ENCODE measurements at places on chromosomes 12 and 14. TPM values are rescaled to one million over a fixed set of nuclear protein-coding genes. Genes with fewer than 3 reads are reported as not detected.

The TMTC1 gene
- 11.6 TPM for total RNA-seq

The PLEKHD1 gene
- total RNA-seq, result 0.10 TPM

The MYO1H gene
- not detected for total RNA-seq

The CCDC198 gene
- not detected for total RNA-seq

The EML1 gene
- total RNA-seq, result 19.1 TPM

The CLEC4E gene
- 0.07 TPM for total RNA-seq

The CLEC9A gene
- not detected for total RNA-seq

The PLEKHG7 gene
- not detected for total RNA-seq

The TEX52 gene
- not detected for total RNA-seq

The NRIP2 gene
- total RNA-seq, result not detected

The GARIN6 gene
- not detected for total RNA-seq

The TRPV4 gene
- total RNA-seq, result 4.0 TPM

The GDF3 gene
- total RNA-seq, result 144 TPM

The GPRC5D gene
- total RNA-seq, result not detected

The SERPINA5 gene
- 2.6 TPM for total RNA-seq

The PMCH gene
- not detected for total RNA-seq

The PSMD9 gene
- 39.2 TPM for total RNA-seq

The RASSF8 gene
- 34.3 TPM for total RNA-seq

The SLC6A13 gene
- total RNA-seq, result not detected

The ITGB7 gene
- total RNA-seq, result 0.30 TPM

The PAX9 gene
- not detected for total RNA-seq

The DLGAP5 gene
- total RNA-seq, result 102 TPM

The CFAP54 gene
- not detected for total RNA-seq

The KCNMB4 gene
- total RNA-seq, result 22.2 TPM

The MBIP gene
- 7.6 TPM for total RNA-seq

The SMOC1 gene
- 0.11 TPM for total RNA-seq

The DAO gene
- not detected for total RNA-seq

The RNASE3 gene
- total RNA-seq, result not detected

All from H7 (cell line).